ENCODE measurements at places on chromosomes 6 and 20. TPM values are rescaled to one million over a fixed set of nuclear protein-coding genes. Genes with fewer than 3 reads are reported as not detected.

GRCh38 chr6:56992036-56992435 is 37.1 kb downstream of the BEND6 start:
- no peak for DNase-seq
- no peak overlapping the region for H3K27ac ChIP-seq
- no peak overlapping the region for H3K4me3 ChIP-seq
- H3K4me1 ChIP-seq: no peaks in the 10 kb centered on the region
- H3K36me3 ChIP-seq: no peaks in the 10 kb centered on the region

DNA sequence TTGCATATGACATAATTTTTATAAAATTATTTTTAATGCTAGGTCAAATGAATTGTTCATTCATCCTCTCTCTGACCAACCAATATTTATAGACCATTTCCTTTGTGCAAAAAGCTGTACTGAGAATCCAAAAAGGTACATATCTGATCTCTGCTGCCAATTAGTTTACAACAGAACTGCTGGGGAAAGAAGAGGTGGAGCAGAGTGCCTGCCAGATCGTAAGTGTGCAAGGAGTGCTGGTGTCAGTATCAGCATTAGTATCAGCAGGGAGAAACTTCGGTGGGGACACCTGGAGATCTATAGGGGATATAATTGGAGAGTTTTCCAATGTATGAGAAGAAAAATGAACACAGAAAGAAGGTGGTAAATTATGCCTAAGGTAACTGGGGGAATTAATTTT is 63.3 kb upstream of the ASF1A start:
- H3K4me1 ChIP-seq: no peaks in the 10 kb centered on the region
- H3K27ac ChIP-seq: no peak overlapping the region
- H3K27me3 ChIP-seq: no peaks in the 10 kb centered on the region

DNA sequence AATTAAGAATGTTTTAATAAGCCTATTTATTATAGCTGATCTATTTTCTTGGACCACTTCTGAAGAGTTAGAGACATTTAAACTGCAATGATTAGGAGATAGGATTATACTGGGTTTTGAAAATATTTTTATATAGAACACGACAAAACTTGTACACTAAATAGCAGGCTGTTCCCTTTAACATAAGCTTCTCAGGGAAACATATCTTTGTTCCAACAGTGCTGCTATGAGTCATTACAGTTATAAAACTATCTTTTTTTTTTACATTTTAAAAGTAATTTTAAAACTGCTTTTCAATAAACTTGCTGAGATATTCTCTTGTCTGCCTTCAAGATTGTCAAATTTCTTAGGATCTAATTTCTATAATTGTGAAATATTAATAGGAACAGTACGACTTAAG is 389.1 kb downstream of the ARHGAP18 start:
- no peaks in the 10 kb centered on the region for H3K27me3 ChIP-seq
- no peak overlapping the region for H3K4me3 ChIP-seq
- H3K36me3 ChIP-seq: no peaks in the 10 kb centered on the region
- H3K27ac ChIP-seq: no peak overlapping the region

- H3K27ac ChIP-seq: no peak overlapping the region
- no peak overlapping the region for H3K4me3 ChIP-seq
- H3K27me3 ChIP-seq: no peaks in the 10 kb centered on the region
- DNase-seq: no peak
- no peaks in the 10 kb centered on the region for H3K4me1 ChIP-seq
These were observed 758 bp downstream of the SMIM28 start for GRCh38 chr6:138378463-138378862.

DNA sequence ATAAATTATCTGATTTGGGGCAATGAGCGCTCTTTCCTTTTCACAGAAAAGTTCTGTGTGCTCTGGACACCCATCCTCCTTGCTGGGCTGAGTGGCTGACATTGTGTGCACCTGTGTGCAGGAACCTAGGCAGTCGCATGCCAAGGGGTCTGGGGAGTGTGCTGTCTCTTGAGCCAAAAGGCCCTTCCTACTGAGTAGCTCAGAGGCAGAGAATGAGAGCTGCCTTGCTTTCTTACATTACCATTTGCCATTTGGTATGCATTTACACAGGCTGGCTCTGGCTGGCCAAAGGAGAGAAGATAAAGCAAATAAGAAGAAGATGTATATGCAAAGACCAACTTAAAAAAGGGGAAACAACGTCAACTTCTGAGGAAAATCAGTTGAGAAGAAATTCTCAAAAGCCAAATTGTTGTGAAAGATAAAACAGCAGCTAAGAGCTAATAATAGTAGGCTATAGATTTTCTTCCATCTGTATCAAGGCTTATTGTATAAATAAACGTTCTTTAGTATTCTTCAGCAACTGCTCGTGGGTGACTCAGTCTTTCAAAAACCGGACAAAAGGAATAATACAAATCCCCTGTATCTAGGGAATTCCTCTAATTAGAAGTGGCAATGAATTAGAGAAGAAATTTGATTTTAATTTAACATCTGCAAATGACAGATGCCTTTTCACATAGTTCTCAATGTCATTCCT is 121.9 kb downstream of the INSM1 start:
- H3K27ac ChIP-seq: no peak overlapping the region
- peaks cover 40% of the 10 kb centered on the region for H3K27me3 ChIP-seq
- H3K36me3 ChIP-seq: peaks cover 6% of the 10 kb centered on the region
- H3K4me1 ChIP-seq: peaks cover 6% of the 10 kb centered on the region
- no peak for DNase-seq

The RNF182 gene
- total RNA-seq: 11.6 TPM

The TINAG gene
- 0.10 TPM for total RNA-seq

The ZFP57 gene
- total RNA-seq: not detected

Data from spinal cord (tissue), 10 donors.